ENCODE measurements at places on chromosomes 7 and 10.
A peak's percentile ranks its signal among the peaks of the same experiment; 100 is the strongest.

GRCh38 chr7:85094046-85094725 is 92.7 kb downstream of the SEMA3D start:
- DNase-seq = no peak

GRCh38 chr7:47470567-47471357 is 111.1 kb downstream of the TNS3 start:
- no peak for DNase-seq

GRCh38 chr7:55533050-55533728 is 39.1 kb downstream of the VOPP1 start:
- peak; percentile 60 for DNase-seq

DNA sequence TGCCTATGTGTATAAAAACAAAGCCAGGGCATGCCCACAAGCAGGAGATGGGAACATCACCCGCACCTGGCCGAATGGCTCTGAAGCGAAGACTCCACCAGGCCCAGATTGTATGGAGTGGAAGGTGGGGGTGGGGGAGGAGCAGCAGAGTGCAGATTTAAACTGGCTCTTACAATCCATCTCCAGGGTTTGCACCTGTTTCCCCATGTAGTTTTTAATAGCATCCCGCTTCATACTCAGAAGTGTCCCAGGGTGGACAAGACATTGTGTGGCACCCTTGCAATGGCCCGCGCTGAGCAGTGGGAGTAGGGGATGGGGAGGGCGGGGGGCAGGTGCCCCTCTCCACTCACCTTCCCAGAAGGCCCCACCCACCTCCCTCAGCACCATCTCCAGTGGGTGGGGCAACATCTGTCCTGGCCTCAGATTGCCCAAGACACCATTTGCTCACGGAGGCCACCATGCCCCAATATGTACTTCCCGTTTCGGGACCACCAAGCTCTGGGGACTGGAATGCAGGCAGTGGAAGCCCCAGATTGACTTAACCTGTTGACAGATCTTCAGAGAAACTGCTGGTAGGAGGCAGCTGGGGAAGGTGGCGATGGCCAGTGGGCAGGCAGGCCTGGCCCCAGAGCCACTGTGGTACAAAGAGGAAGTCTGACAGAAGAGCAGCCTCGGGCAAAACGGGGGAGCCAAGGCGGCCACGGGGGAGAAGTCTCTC is 23.0 kb downstream of the VSIR start:
- DNase-seq = no peak

- no peak for DNase-seq
Observed at GRCh38 chr10:119379466-119380071, 162.9 kb downstream of the RGS10 start.

DNA sequence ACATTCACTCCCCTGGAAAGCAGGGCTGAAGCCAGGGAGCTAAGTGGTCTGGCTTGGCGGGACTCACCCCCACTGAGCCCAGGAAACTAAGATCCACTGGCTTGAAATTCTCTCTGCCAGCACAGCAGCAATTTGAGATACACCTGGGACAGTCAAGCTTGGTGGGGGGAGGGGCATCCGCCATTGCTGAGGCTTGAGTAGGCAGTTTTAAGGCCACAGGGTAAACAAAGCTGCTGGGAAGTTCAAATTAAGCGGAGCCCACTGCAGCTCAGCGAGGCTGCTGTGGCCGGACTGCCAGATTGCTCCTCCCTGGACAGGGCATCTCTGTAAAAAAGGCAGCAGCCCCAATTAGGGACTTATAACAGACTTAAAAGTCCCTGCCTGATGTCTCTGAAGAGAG is 108.2 kb upstream of the FAM13C start:
- no peak for DNase-seq

- DNase-seq = no peak
Observed at GRCh38 chr7:112184455-112184854, 21.7 kb downstream of the DOCK4 start.

DNA sequence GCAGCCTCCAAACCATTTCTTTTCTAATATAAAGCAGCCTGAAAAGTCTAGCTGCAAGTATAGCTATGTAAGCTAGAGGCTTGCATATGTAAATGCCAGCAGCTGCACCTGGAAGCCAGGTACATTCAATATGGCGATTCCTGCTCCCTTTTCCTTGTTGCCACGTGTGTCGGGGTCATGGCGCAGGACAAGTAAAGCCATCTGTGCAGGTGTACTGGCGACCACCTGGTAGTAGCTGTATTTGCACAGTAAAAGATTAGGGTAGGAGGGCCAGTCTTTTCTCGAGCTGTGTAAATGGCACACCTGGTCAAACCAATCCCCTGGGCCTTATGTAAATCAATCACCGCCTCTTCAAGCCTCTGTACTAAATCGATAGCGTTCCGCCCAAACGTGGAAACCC is 484.5 kb downstream of the MAGI2 start:
- no peak for DNase-seq

GRCh38 chr10:112203328-112204076 is 19.9 kb upstream of the GPAM start:
- no peak for DNase-seq

- no peak for DNase-seq
Observed at GRCh38 chr10:79383974-79384606, 36.8 kb downstream of the PPIF start.

DNA sequence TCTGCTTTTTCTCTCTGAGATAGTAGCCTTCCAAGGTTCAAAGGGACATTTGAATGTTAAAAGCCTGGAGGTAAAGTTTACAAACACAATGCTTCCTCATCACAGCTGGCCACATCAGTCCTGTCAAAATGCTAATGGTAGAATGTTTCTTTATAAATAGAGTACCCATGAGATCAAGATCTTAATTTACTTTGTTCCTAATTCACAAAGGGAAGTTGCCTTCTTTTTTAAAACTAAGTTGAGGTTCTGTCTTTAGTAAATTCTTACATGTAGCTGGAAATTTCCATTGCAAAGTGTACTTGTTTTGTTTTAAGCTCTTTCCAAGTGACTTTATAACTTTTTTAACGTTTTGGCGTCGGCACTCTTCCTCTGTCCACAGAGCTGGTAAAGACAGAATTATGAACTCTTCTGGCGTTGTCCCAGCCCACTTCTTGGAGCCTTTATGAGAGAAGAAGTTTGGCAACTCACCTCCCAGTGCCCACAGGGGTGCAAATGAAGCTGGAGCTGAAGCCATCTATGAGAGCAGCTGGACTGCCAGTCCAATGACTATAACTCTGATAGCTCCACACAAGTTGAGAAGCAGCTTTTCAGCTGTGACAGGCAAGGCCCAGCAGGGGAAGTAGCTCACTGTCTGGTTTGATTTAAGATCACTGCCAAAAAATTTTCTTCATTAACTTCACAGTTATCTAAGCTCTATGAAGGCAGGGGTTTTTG is 23.3 kb downstream of the FZD1 start:
- no peak for DNase-seq

- no peak for DNase-seq
Observed at GRCh38 chr10:78706256-78706655, 362.5 kb upstream of the ZMIZ1 start.

DNA sequence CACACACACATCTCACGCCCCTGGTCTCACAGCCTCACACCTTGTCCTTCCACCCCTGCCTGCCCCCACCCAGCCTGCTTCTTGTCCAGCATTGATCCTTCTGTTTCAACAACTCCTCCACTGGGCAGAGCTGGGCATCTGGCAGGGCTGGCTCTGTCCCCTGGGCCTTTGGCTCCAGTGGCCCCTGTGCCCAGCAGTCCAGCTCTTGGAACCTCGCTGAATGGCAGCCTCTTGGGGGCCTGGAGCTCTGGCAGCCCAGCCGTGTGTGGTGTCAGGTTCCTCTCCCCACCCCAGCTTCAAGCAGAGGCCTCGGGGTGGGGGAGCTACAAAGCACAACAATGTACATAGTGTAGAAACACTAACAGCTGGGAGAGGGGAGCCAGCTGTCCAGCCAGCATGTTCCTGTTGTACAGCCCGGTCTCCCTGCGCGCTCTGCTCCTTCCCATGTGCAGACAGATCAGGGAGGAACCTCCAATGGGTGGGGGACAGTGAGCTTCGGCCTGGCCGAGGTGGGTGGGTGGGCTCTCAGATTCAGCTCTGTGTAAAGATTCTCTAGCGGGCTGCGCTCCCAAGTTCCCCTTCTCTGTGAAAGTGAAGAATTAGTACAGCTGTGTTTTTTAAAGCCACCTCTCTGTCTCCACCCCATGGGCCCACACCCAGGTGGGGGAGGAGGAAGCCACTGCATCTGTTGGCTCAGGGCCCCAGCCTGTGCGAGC is 19.4 kb downstream of the ZMIZ2 start:
- no peak for DNase-seq

- no peak for DNase-seq
Observed at GRCh38 chr10:59243611-59244195, 67.3 kb downstream of the PHYHIPL start.

DNA sequence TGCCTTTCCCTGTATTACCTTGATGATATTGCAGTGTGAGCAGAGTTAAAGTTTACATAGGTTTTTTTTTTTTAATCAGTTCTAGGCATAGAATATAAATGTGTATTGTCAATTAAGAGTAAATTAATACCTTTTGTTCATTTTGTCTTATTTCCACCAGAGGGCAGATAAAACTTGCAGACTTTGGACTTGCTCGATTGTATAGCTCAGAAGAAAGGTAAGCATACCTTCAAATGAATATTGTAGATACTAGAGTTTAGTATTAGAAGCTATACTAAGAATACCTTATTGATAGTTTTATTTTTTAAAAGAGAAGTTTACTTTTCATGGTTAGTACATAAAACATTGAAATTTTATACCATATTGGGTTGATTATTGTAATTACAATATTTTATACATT is 86.8 kb downstream of the MPLKIP start:
- DNase-seq = no peak

DNA sequence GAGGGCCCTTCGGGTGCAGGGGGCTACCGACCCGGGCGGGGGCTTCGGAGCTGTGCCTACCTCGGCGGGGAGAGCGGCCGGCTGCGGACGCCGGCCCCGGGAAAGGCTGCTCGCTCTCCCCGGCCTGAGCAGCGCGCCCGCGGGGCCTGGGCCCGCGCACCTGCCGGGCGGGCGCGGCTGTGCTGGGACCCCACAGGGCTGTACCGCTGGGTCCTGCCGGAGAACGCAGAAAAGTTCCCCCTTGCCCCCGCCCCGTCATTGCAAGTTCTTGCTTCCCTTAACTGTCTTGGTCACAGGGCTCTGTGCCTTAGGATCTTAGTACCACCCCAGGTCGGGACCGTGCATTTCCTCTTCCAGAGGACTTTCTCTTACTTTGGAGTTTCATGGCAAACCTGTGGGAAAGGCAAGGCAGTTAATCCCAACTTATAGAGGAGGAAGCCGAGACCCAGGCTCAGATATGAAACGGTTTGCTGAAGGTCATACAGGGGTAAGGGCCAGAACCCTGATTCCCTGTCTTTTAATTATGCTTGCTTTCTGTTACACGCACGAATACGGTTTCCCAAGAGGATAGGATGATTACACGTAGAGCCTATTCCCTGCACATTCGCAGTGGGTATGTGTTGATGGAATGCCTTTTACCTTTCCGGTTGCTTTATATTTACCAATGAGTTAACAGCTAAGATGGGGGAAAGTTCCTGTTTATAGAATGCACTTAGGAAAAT is 652 bp downstream of the PCGF5 start:
- DNase-seq = no peak

DNA sequence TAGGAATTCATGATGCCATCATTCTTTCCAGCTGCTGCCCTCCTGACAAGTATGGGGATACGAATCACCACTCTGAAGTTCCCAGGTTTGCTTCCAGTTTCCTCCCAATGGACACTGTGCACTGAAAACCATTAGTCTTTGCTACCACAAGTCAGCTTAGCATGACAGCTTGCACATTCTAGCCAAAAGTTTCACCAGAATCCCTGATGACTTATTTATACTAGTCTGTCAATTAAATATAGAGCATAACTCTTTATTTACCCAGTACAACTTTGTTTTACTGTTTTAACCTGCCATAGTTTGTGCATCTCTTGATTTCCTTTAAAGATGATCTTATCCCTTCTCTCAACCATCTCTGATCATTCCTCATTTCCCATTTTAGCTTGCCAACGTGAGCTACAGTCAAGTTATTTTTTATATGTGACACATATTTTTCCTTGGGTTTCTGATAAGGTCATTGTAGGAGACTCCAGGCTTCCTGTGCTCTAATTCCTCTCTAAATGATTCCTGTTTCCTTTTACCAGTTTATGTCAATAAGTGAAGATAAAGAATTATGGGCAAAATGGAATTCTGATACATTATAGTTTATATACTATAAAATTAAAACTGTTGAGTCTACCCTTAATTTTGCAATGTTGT is 167.5 kb upstream of the MEOX2 start:
- DNase-seq = no peak

DNA sequence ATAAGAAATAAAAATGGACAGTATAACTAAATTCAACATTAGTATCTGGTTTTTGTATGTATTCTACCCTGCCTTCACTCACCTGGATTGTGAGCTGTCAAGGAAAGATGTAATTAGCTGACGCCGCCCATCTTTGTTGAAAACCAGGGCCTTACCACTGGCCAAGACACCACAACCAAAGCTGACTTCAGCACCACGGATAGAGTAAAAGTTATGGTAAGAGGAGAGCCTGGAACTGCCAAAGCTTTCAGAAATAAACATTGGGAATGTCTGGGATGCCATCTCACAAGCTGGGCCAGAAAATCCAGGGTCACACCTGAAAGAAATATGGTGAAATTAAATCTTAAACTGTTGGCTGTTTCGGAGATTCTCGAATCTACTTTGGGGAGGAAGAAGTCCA is 190.1 kb upstream of the SLC26A5 start:
- no peak for DNase-seq

GRCh38 chr10:112434988-112435619 is 11.6 kb downstream of the ZDHHC6 start:
- DNase-seq = no peak

- no peak for DNase-seq
Observed at GRCh38 chr7:38775506-38776175, 133.3 kb downstream of the VPS41 start.

- no peak for DNase-seq
Observed at GRCh38 chr7:101790566-101791293, 26.7 kb upstream of the CUX1 start.

- peak; percentile 27 for DNase-seq
Observed at GRCh38 chr7:106915873-106916272, 50.8 kb downstream of the PIK3CG start.

- DNase-seq = no peak
Observed at GRCh38 chr10:98331885-98332284, 63.9 kb upstream of the LOXL4 start.

GRCh38 chr7:113158756-113159155 is 40.4 kb upstream of the SMIM30 start:
- no peak for DNase-seq

DNA sequence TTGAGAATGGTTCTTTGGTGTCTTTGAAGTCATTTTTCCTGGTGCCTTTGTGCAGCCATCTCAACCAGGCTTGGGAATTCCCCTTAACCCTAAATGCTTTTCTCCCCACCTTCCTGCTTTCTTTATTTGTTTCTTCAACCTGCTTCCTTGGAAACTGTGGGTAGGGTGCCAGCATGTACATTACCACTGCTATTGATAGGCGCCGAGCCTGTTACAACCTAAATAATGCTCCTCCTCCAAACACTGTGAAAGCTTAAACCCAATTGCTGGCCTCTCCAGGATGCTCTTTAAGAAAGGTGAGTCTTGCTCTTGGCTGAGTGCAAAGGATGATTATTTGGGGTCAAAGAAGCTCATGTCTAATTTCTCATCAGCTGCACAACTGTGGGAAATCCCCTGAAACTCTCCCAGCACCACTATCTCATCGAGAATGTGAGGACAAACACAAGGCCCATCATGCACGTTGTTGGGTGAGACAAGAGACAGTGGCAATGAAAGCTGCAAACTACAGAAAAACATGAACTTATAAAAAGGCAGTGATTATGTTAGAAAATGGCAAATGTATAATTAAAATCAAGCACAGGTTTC is 285.5 kb upstream of the IGFBP3 start:
- no peak for DNase-seq
